Fibroblast of gingiva (primary cell): ENCODE measurements at places on chromosomes 3 and 15.

DNA sequence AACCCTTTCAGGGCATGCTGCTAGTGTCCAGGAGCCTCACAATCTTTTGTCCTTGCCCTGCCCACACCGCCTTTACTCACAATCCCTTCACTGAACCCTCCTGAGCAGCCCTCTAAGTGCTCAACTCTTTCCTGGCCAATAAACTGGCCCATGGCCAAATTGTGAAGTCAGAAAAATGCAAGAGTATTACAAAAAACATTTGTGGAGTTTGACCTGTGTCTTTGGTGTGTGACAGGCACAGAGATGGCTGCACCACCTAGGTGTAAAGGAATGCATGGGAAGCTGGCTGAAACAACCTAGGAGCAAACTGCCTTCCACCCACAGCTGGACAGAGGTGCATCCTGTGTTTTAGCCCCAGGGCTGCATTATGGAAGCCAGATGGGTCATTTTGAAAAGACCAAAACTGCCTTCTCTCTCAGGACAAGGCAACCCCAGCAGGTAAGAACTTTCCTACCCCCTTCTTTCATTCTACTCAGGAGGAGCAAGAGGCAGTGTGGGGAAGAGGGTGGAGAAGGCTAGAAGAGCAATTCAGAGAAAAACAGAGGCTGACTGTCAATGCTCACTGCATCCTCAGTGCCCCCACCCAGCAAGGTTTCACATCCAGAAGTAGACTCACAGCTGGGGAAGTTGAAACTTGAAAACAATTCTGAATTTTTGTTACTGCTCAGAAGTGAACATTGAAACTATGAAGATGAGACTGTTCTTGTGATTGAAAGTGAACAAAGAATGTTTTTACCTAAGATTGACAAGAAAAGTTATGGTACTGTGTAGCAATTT lies 78.6 kb downstream of the TRIM42 start:
- DNase-seq = no peak

DNA sequence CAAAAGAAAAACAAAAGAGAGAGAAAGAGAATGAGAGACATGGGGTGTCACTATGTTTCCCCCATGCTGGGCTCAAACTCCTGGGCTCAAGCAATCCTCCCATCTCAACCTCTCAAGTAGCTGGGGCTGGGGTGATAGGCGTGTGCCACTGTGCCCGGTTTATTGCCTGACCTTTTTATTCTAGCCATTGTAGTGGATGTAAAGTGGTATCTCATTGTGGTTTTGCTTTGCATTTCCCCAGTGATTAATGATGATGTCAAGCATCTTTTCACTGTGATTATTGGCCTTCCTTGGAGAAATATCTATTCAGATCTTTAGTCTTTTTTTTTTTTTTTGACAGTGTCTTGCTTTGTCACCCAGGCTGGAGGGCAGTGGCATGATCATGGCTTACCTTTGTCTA lies 37.7 kb upstream of the GK5 start:
- no peak for DNase-seq

DNA sequence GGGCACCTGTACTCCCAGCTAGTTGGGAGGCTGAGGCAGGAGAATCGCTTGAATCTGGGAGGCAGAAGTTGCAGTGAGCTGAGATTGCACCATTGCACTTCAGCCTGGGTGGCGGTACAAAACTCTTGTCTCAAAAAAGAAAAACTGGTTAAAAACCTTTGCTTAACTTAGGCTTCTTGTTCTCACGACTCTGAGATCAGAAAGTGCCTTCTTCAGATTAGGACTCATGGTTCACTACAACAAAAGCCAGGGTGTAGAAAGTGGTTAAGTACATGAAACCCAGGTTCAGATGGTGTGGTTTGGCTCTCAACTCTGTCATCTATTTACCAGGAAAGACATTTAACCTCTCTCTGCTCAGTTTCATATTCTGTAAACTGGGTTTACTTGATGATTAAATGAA lies 168.4 kb downstream of the TUSC7 start:
- DNase-seq = no peak

DNA sequence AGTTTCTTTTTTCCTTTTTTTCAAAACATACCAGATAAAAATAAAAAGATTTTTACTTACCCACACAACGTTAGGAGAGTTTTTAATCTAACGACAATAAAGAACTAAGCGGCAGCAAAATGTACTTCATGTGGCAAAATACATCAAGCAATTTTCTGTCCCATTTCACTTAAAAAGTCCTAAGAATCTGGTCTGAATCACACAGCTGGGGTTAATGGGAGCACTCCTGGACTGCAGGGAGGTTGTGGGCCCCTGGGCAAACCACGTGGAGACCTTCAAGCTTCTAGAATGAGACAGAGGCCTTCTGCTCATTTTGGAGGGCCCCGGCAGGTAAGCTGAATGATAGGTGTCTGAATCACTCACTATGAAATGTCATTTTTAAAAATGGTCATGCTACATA lies 193.8 kb downstream of the RORA start:
- no peak for DNase-seq

GRCh38 chr3:180048103-180048502 lies 11.4 kb upstream of the PEX5L start:
- no peak for DNase-seq

DNA sequence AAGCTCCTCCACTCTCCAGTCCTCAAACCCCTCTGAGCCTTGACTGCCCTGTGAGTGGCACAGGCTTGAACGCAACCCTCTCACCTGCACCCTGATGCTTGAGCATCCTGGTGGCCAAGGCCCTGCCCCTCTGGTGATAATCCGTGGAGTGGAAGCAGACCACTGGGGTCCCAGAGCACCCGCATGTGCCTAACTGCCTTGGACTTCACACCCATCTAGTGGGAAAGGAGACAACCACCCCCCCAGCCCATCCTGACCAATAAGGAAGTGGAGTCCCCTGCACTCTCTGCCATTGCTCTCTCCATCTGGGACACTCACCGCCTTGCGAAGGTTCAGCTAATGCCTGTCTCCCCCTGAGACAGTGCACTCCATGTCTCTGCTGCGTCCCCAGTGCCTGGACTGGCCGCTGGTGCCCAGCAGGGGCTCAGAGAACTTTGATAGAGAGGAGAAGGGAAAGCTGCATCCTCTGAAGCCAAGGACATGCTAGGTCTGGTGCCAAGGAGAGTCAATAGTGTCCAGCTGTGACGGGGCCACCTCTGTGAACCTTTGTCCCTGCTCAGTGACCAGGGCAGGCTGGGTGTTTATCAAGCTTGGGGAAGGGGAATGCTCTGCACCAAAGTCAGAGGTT lies 3.4 kb downstream of the KLF15 start:
- no peak for DNase-seq
